ENCODE measurements at places on chromosomes 2 and 18.

DNA sequence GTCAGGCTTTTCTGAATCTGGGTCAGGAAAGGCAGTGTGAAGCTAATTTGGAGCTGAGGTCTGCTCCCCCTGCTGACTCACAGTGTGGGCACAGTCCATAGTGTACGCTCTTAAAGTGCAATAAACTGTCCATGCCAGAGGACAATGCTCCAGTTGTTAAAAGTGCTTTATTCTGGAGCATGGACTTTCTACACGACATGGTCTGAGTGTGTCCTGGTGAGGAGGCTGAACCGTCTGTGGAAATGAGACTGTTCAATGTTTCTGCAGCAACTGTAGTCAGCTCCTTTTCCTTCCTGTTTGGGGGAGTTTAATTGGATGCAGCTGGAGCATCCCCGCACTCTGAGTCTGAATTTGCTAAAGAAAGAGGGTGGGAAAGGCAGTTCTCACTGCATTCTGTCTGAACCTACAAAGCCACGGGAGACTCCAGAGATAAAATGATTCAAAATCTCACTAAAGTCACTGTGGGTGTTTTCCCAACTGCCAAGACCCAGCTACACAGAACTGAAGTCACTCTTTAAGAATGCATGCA is 110.2 kb upstream of the TRIB2 start:
- no peak for DNase-seq

DNA sequence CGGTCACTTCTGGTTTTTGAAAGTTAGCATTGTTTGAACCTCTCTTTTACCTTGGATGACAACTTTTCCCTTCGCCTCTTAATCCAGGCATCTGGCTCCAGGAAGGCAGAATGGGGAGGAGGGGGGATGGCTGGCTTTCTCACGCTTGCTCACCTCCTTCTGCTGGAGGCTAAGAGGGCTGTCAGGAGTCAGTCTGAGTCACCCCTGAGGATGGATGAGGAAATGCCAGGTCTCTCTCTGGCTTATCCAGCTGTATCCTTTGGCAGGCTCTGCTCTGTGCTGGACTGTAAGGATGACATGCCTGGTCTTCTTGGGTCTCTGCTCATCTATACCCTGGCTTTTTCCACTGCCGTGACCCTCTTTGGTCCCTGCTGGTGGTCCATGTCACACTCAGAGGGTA is 142.9 kb upstream of the GYPC start:
- DNase-seq: no peak

GRCh38 chr2:8684878-8685696 is 3.2 kb downstream of the ID2 start:
- DNase-seq: peak; percentile 65

GRCh38 chr2:219527076-219527394 is 12.8 kb downstream of the ASIC4 start:
- DNase-seq: no peak

- DNase-seq: no peak
Measured at GRCh38 chr18:919078-919477, 14.4 kb downstream of the ADCYAP1 start.

- no peak for DNase-seq
Measured at GRCh38 chr2:195677884-195678283, 20.9 kb downstream of the SLC39A10 start.

- no peak for DNase-seq
Measured at GRCh38 chr2:6639929-6640620, 225.6 kb downstream of the CMPK2 start.

GRCh38 chr2:2744958-2745715 is 414.1 kb upstream of the MYT1L start:
- DNase-seq: no peak

DNA sequence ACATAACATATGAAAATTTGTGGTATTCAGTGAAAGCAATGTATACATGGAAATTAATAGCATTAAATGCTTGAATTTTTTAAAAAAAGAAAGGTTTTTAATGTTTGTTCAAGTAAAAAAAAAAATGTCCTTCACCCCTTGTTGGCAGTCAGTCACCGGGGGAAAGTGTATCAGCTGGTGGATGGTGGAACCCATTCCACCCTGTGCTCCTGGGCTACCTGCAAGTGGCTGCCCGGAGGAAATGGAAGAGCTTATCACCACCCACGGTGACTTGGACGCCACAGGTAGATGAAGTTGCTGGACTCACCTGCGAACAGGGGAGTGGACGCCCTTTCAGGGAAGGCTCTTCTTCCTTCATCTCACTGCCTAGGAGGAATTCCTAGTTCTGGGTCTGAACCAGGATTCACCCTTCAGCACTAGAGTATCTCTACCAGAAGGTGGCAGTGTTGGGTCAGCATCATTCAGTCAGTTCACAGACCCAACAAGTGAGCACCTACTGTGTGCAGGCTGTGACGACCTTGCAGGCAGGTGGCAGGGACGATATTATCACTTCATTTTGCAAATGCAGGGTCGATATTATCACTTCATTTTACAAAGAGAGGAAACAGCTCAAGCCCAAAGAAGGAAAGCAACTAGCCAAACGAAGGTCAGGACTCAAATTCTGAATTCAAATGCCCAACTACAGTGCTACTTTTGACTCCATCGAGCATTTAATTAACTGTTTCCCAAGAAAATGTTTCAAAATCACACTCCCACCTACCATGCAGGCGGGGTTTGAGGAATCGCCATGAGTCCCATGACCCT is 35.8 kb downstream of the CIB4 start:
- peak; percentile 62 for DNase-seq

- DNase-seq: no peak
Measured at GRCh38 chr2:227474410-227474809, 2.5 kb downstream of the AGFG1 start.

GRCh38 chr2:174729797-174730697 is 34.2 kb downstream of the CHRNA1 start:
- no peak for DNase-seq

- no peak for DNase-seq
Measured at GRCh38 chr2:46171411-46171953, 125.7 kb upstream of the EPAS1 start.

GRCh38 chr18:79318142-79318673 is 77.5 kb upstream of the NFATC1 start:
- no peak for DNase-seq

DNA sequence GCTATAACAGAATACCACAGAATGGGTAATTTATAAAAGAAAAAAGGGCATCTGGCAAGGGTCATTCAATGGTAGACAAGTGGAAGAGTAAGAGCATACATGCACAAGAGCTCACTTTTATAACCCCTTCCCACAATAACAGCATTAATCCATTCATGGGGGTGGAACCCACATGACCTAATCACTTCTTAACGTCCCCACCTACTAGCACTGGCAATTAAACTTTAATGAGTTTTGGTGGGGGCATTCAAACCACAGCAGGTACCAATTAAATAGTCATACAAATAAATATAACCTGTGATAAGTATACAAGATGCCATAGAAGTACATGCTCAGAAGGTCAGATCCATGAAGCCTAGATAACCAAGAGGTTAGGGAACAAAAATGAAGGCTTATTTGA is 48.6 kb downstream of the ROCK1 start:
- DNase-seq: no peak

DNA sequence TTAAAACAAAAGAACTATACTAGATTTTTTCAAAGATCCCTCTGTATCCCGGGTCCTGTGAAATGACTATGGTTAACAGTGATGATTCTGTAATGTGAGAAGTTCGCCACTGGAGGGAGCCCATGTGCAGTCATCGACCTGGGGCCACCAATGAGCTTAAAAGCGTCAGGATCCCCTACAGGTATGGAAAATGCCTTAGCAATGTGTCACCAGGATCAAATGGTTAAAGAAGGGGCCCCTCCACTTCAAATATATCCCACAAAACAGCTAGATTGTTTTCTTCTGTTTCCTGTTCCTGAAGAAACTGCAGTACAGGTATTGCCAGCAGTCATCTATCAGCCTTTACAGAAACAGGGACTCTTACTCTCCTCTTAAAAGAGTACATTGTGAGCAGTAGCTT is 15.3 kb downstream of the CHRNA1 start:
- DNase-seq: peak; percentile 58

DNA sequence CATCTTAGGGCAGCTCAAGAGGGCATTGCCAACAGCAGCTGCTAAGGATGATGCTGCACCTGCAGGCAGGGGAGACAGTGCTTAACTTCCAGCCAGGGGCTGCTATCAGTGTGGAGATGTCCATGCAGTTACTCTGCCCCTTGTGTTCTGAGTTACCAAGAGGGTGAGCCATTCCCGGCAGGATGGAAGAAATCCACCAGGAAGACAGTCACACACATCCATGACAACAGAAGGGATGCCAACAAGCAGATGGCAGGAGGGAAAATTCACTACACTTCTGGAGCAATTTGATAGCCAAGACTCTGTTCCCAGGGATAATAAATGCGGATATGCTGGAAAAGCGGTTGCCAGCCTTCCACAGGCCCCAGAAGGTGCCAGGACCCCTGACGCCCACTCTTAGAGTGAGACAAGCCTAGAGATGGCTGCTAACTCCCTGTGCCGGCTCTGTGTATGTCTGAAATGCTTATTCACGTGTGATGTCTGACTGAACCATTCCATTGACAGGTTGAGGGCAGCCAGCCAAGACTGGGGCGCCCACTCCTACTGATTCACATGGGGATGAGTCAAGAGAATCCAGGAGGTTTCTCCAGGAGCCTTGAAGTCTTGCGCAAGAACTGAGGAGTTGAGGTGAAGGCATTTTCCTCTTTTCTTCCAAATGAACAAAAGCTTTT is 24.5 kb downstream of the LOXHD1 start:
- DNase-seq: no peak

DNA sequence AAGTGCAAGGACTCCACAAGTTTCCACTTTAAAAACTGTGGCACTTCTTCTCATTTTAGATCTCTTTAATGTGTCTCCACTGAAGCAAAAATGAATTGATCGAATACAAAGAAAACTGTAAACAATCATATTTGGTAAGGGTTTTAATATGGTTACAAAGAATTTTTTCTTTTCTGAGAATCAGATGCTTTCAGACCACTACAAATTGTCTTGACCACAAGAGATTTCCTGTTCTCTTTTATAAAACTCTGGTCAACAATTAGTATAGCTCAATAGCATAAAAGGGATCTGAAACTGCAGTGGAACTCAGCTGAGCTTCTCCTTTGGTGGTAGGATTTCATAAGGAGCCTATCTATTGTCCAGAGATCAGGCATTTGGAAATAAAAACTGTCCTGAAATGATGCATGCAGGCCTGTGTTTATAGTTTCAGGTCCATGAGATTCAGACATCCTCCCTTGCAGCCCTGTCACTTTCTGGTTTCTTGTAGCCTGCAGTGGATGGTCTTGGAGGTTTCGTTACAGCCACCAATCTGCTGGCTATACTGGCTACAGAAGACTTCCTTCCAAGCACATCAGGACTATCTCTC is 120.0 kb downstream of the DOCK10 start:
- DNase-seq: peak; percentile 48

DNA sequence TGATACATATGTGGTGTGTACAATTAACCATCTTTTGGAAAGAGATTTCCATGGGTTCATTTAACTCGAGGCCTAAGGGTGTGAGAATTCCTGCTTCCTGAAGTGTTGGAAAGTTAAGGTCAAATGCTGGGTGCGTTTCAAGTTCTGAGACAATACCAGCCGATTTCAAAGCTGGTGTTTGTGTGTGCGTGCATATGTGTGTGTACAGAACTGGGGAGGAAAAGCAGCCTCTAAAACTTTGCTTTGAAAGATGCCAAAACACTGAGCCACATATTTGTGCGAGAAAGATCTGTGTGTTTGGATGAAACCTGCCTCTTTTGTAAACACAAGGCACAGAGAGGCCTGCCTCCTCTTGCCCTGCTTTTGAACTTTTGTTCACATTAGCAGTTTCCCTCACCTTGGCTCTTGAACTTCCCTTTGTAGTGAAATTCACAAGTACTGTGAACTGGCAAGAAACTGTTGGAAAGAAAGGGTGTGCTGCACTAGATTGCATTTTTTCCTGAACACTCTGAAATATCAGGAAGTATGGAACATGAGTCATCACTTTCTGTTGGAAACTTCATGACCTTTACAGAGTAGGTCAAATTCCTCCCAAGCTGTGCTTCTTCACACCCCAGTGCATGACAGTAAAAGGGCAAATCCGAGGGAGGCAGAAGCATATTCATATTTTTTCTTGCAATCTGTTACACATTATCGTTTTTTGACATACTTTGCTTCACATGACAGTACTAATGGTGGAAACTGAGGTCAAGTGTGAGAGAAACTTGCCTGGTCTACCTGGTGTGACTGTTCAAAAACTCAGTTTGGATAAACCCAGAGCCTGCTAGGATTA is 20.0 kb upstream of the CAVIN2 start:
- no peak for DNase-seq

GRCh38 chr2:206274434-206275311 is at the start of gene ZDBF2:
Gene ZDBF2, plus strand, starts transcription at chr2:206274663. Its CDS starts 7,187 bp downstream, at chr2:206281850.
- DNase-seq: peak; percentile 89

DNA sequence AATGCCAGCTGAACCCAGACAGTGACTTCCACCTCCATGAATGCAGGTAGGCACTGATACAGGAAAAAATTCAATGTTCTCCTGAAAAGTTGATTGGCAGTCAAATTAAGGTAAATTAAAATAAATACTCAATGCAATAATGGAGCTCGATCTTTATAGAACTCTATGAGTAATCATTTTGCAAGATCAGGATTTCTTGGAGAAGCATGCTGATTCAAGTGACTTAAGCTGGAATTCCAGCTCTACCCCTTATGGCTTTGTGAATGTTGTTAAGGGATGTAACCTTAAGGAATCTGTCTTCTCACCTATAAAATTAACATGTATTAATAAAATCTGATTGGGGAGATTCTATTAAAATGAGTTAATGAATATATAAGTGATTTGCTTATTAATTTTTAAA is 145.1 kb downstream of the QPCT start:
- DNase-seq: no peak

DNA sequence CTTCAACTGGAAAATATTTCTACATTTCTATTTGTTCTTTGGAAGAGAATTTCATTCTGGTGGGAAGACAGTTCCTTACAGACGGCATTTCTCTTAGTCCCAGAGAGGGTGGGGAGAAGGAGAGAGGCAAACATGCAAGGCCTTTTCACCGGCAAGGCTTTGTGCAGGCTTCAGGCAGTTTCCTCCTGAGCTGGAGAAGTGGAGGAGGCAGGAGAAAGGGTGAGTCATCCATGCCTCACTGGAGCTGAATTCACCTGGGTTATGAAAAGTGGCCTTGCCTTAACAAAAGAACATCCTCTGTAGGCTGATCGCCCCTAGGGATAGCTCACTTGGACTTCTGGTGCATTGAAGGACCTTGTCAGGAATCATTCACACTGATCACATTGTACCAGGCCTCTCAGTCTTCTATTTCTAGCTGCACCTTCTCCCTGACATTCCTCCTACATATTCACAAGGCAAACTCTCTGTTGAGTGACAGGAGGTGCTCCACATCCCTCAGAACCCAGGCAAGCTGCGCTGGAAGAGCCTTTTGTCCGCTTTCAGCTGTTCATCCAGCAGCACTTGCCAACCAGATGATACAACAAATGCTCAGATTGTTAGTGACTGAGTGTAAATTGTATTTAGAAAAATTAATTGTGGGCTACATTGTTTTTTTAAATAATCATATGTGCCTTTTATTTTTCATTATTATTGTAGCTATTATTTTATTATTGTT is 796.1 kb downstream of the DCDC2C start:
- DNase-seq: no peak

GRCh38 chr2:167928434-167928833 is 319.0 kb downstream of the STK39 start:
- DNase-seq: no peak

GRCh38 chr2:233428008-233428407 is 73.7 kb downstream of the DGKD start:
- DNase-seq: no peak
